ENCODE measurements at places on chromosomes 2 and 18. TPM values are rescaled to one million over a fixed set of nuclear protein-coding genes. Genes with fewer than 3 reads are reported as not detected.

The CPSF3 gene
- total RNA-seq: 45.1 TPM

DNA sequence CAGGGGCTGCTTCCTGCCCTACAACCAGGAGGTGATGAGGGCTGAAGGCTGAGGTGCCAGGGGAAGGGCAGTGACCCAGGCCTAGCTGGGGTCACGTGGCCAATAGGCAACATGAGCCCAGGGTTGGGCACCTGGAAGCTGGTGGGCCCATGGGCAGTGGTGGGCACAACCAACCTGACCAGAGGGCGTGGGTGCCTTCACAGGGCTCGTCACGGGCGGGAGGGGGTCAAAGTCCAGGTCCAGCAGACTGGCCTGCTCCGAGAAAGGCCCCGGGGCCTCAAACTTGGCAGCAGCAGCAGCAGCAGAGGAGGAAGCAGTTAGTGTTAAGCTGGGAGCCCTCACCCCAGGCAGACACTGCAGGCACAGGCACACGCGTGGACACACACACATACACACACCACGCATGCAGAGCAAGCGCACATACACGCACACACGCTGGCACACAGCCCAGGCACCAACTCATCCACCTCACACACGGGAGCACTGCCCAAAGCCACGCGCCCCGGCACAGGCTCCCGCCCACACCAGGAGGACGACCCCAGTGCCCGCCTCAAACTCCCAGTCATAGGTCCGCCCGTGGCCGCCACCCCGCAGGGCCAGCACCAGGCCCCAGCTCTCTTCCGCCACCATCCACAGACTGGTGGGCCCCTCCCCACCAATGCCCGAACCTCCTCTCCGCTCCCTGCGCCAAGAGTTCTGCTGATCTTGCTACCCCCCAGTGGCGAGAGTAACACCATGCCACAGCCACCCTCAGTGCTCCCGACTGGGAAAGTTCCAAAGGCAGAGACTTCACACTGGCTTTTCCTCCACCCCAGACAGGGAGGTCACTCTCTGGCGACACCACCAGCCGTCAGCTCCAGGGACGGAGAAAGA is 53.0 kb downstream of the BIN1 start:
- H3K36me3 ChIP-seq: peaks cover 3% of the 10 kb centered on the region
- no peak for DNase-seq
- H3K27ac ChIP-seq: no peak overlapping the region
- H3K4me1 ChIP-seq: peaks cover 2% of the 10 kb centered on the region

The HOXD3 gene
- 1.1 TPM for total RNA-seq

DNA sequence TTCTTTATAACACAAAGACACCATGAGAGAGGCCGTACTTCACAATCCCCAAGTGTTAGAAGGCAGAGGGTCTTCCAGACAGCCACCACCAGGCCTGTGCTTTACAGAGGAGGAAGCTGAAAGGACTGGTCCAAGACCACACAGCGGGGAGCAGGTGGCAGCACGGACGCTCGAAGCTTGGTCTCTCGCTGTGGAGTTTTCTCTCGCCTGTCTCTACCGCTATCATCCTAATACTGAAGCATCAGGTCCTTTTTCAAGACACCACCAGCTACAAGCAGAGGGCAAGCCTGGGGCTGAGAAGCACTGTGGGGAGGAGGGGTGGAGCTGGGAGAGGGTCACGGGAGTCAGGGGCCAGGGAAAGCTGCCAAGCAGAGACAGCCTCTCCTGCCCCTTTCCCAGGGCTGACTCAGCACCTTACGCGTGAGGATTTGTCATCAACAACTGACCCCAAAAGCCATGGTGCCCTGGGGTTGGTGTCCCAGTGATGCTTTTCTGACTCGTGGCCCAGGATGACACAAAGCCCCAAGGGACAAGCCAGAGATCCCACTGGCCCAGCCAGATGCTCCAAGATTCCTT is 31.9 kb upstream of the FOSL2 start:
- no peak overlapping the region for H3K4me3 ChIP-seq
- H3K36me3 ChIP-seq: no peaks in the 10 kb centered on the region
- H3K27ac ChIP-seq: no peak overlapping the region
- H3K4me1 ChIP-seq: peaks cover 32% of the 10 kb centered on the region

- no peak overlapping the region for H3K4me3 ChIP-seq
- peaks cover 17% of the 10 kb centered on the region for H3K4me1 ChIP-seq
- DNase-seq: no peak
- H3K27ac ChIP-seq: peak overlapping the region; percentile 30
- peaks cover 26% of the 10 kb centered on the region for H3K36me3 ChIP-seq
Observed at GRCh38 chr2:33298233-33298632, 178.2 kb upstream of the RASGRP3 start.

The IL1R2 gene
- not detected for total RNA-seq

DNA sequence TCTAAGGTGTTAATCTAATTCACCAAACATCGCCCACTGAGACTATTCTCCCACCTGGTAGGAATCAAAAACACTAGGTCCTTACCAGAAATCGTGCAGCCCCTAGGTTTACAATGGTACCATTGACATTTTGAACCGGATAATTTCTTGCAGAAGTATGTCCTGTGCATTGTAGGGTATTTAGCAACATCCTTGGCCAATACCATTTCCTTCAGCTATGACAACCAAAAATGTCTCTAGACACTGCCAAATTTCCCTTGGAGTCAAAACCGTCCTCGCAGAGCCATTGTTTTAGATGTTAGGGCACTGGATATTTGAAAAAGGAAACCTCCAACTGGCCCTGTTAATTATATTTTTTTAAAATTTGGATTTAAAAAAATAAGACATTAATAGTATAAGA is 3.8 kb downstream of the VPS54 start:
- H3K4me1 ChIP-seq: peaks cover 37% of the 10 kb centered on the region
- no peak overlapping the region for H3K4me3 ChIP-seq
- no peaks in the 10 kb centered on the region for H3K36me3 ChIP-seq
- H3K27ac ChIP-seq: peak overlapping the region; percentile 26
- H3K27me3 ChIP-seq: no peaks in the 10 kb centered on the region

- H3K27ac ChIP-seq: no peak overlapping the region
- no peak for DNase-seq
- H3K27me3 ChIP-seq: no peaks in the 10 kb centered on the region
- H3K4me1 ChIP-seq: peaks cover 37% of the 10 kb centered on the region
- H3K36me3 ChIP-seq: peaks cover 7% of the 10 kb centered on the region
Observed at GRCh38 chr18:76483780-76484179, 11.3 kb downstream of the ZNF516 start.

DNA sequence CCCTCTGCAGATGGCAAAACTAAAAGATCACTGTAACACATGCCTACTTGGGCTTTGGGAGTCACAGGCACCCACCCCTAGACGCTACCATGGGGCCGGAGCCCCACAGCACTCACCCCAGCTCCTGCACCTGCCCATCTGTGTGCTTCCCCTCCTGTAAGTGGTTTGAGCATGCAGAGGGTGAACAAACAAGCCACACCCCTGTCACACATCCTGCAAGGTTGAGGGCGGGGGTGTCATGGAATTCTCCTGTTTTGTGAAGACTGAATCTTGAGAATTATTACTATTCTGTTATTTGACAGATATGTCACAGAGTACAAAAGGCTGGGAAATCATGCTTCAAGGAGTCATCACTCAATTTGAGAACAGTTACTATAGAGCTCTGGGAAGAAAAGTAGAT is 60.9 kb downstream of the RFTN2 start:
- H3K27ac ChIP-seq: no peak overlapping the region
- peaks cover 6% of the 10 kb centered on the region for H3K36me3 ChIP-seq
- peaks cover 3% of the 10 kb centered on the region for H3K4me1 ChIP-seq
- DNase-seq: no peak

DNA sequence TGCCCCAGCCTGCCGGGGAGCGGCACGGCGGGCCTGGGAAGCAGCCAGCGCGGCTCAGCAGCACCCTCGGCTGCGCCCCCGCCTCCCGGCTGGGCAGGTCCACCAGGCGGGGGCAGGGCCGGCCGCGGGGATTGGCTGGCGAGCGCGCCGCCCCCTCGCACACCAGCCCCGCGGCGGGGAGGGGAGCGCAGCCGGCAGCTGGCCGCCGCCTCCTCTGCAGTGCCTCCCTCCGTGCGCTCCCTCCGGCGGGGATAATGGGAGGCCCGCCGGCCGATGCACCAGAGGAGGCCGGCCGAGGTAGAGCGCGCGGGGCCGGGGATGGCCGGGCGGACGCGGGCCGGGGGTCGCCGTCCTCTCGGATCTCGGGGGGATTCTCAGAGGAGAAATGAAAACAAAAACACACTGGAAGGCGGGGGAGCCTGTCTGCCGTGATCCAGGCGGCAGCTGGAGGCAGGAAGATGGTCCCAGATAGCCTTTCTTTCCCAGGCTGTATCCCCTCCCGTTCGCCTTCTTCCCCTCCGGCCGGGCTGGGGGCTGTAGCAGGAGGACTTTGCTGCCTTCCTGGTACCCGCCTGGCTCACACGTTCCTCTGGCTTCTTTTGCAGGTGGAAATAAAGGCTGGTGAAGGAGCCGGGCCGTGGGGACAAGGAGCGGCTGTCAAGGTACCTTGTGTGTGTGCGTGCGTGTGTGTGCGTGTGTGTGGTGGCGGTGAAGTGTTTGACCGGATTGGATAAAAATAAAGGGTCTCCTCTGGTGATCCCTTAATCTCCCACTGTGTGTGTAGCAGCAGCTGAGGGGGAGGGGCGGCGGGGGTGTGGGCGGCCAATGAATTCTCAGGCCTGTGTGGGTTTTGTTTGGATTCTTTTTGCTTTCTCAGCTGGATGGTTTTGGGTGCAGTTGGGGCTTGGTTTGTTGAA is 18.1 kb downstream of the TET3 start:
- peaks cover 2% of the 10 kb centered on the region for H3K36me3 ChIP-seq
- H3K4me3 ChIP-seq: peak overlapping the region; percentile 74
- DNase-seq: peak; percentile 85
- peaks cover 85% of the 10 kb centered on the region for H3K4me1 ChIP-seq
- peak overlapping the region; percentile 91 for H3K27ac ChIP-seq

The FAM237A gene
- not detected for total RNA-seq

DNA sequence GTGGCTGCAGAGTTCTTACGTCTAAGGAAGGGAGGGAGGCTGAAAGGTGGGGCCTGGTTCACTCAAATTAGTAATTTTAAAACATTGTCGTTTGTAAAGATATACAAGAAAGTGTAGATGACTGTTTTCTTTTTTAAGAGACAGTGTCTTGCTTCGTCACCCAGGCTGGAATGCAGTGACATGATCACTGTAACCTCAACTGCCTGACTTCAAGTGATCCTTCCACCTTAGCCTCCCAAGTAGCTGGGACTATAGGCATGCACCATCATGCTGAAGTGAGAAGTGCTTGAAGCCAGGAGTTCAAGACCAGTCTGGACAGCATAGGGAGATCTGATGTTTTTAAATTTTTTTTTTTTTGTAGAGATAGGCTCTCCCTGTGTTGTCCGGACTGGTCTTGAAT is 52.9 kb downstream of the HNRNPLL start:
- no peak overlapping the region for H3K4me3 ChIP-seq
- H3K27ac ChIP-seq: no peak overlapping the region
- H3K4me1 ChIP-seq: peaks cover 10% of the 10 kb centered on the region
- no peak for DNase-seq
- no peaks in the 10 kb centered on the region for H3K27me3 ChIP-seq
- H3K36me3 ChIP-seq: peaks cover 20% of the 10 kb centered on the region

DNA sequence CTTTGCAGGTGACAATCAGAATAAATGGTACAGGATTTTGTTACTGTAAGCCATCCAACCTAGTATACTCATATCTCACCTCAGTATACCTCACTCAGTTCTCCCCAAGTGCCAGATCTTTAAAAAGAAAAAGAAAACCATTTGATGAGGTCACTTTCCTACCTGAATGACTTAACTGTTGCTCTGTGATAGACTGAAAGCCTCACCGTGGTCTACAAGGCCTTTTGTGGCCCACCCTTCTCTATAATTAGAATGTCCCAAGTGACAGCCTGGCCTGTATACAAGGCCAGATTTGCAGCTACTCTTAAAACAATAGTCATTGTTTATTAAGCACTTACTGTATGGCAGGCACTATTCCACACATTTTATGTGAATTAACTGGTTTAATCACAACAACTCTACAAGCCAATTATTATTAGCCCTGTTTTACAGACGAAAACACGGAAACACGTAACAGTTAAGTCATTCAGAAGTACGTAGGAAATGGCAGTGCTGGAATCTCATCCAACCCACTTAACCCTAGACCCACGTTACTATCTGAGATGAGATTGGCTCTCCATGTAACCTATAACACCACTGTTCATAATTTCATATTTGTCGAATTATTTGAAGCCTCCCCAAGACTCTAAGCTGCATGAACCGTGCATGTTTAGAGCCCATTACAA is 28.3 kb downstream of the PKP4 start:
- H3K4me1 ChIP-seq: peaks cover 12% of the 10 kb centered on the region
- peaks cover 7% of the 10 kb centered on the region for H3K36me3 ChIP-seq
- no peaks in the 10 kb centered on the region for H3K27me3 ChIP-seq
- H3K27ac ChIP-seq: no peak overlapping the region
- no peak overlapping the region for H3K4me3 ChIP-seq

GRCh38 chr18:6960656-6961055 is 156.9 kb downstream of the LAMA1 start:
- H3K36me3 ChIP-seq: peaks cover 50% of the 10 kb centered on the region
- DNase-seq: no peak
- H3K4me1 ChIP-seq: no peaks in the 10 kb centered on the region

- H3K27me3 ChIP-seq: no peaks in the 10 kb centered on the region
- H3K4me3 ChIP-seq: no peak overlapping the region
- no peak for DNase-seq
- no peak overlapping the region for H3K27ac ChIP-seq
- H3K36me3 ChIP-seq: peaks cover 2% of the 10 kb centered on the region
- H3K4me1 ChIP-seq: peaks cover 28% of the 10 kb centered on the region
Observed at GRCh38 chr18:12841070-12841469, 43.0 kb downstream of the PTPN2 start.

The FOXI3 gene
- 0.27 TPM for total RNA-seq

GRCh38 chr2:9205963-9206948 is at the start of gene ASAP2:
ASAP2 (plus strand) TSS chr2:9206812; CDS start chr2:9207105, 293 bp downstream.
- peaks cover 1% of the 10 kb centered on the region for H3K36me3 ChIP-seq
- no peaks in the 10 kb centered on the region for H3K27me3 ChIP-seq
- peak; percentile 55 for DNase-seq

- H3K36me3 ChIP-seq: no peaks in the 10 kb centered on the region
- no peak overlapping the region for H3K27ac ChIP-seq
- H3K27me3 ChIP-seq: no peaks in the 10 kb centered on the region
- DNase-seq: no peak
- no peak overlapping the region for H3K4me3 ChIP-seq
- H3K4me1 ChIP-seq: peaks cover 6% of the 10 kb centered on the region
Observed at GRCh38 chr2:8046849-8047248, 635.0 kb upstream of the ID2 start.

The POTEF gene
- 49.5 TPM for total RNA-seq

- peaks cover 7% of the 10 kb centered on the region for H3K4me1 ChIP-seq
- no peaks in the 10 kb centered on the region for H3K27me3 ChIP-seq
- no peaks in the 10 kb centered on the region for H3K36me3 ChIP-seq
- DNase-seq: no peak
Observed at GRCh38 chr2:128591861-128592822, 273.5 kb upstream of the HS6ST1 start.

GRCh38 chr2:33126552-33126951 is 179.8 kb downstream of the LTBP1 start:
- no peak overlapping the region for H3K4me3 ChIP-seq
- no peak overlapping the region for H3K27ac ChIP-seq
- peaks cover 11% of the 10 kb centered on the region for H3K36me3 ChIP-seq
- H3K4me1 ChIP-seq: peaks cover 8% of the 10 kb centered on the region
- no peak for DNase-seq
- H3K27me3 ChIP-seq: no peaks in the 10 kb centered on the region

The DNAH6 gene
- 1.3 TPM for total RNA-seq

- DNase-seq: no peak
- no peak overlapping the region for H3K27ac ChIP-seq
- no peaks in the 10 kb centered on the region for H3K36me3 ChIP-seq
- H3K27me3 ChIP-seq: no peaks in the 10 kb centered on the region
Observed at GRCh38 chr18:76988827-76989646, 143.5 kb downstream of the MBP start.

- no peak overlapping the region for H3K4me3 ChIP-seq
- no peak for DNase-seq
- H3K4me1 ChIP-seq: peaks cover 40% of the 10 kb centered on the region
- H3K36me3 ChIP-seq: no peaks in the 10 kb centered on the region
Observed at GRCh38 chr2:196537311-196537710, 102.2 kb upstream of the CCDC150 start.

The EPB41L3 gene
- total RNA-seq: 59.9 TPM
